Activated naive CD8-positive, alpha-beta T cell treated with anti-CD3 and anti-CD28 coated beads, Interleukin-2, amount 10 ng/mL, durations not matched to agents 7 days and 5 days (primary cell): ENCODE measurements at places on chromosomes 2 and 18. TPM values are rescaled to one million over a fixed set of nuclear protein-coding genes. Genes with fewer than 3 reads are reported as not detected.

MLPH gene
- not detected for total RNA-seq

GRCh38 chr2:102487761-102488462 is 14.9 kb downstream of the SLC9A4 start:
- H3K4me3 ChIP-seq, result no peak overlapping the region
- peaks cover 14% of the 10 kb centered on the region for H3K27me3 ChIP-seq
- H3K36me3 ChIP-seq, result no peaks in the 10 kb centered on the region
- H3K27ac ChIP-seq, result no peak overlapping the region

DNA sequence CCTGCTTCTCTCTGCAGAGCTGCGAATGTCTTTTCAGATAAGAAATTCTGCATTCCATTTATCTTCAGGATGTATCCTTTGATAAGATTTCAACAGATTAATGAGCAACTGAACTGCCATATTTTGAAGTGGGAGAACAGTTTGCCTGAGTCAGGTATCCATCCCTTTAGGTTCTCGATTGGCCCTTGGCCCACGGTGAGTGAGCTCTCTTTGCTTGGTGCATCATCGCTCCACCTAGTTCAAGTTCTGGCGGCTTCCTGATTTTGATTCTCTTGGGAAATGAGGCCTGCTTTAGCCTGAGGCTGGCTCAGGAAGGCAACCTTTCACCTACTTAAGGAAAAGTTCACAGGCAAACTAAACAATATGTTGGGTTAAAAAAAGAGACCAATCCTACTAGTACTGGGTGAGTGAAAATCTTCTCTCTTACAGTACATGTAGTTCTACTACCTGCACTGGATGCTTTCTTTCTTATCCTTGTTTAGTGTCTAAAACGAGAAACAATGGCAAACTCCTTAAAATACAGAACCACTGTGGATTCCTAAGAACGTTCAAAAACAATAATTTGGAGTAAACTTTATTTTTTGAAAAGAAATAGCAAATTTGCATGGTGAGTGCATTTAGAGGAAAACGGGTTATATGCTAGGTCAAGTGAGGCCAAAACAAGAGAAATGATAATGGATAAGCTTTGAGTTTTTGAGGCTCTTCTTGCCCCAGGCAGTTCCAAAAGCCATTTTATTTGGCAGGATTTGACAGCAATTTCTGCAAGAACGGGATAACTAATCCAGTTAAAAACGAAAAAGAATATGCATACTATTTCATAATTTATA is 837 bp upstream of the ACSL3 start:
- no peaks in the 10 kb centered on the region for H3K36me3 ChIP-seq
- H3K4me3 ChIP-seq, result peak overlapping the region; percentile 73
- H3K27ac ChIP-seq, result peak overlapping the region; percentile 47
- H3K27me3 ChIP-seq, result peaks cover 22% of the 10 kb centered on the region
- H3K4me1 ChIP-seq, result peaks cover 4% of the 10 kb centered on the region

GRCh38 chr2:10554961-10555809 is 107.1 kb upstream of the ODC1 start:
- no peak overlapping the region for H3K27ac ChIP-seq
- no peak overlapping the region for H3K4me3 ChIP-seq
- peaks cover 5% of the 10 kb centered on the region for H3K4me1 ChIP-seq
- DNase-seq, result no peak
- H3K36me3 ChIP-seq, result no peaks in the 10 kb centered on the region

GRCh38 chr2:239813261-239814115 is 211.7 kb downstream of the NDUFA10 start:
- no peak overlapping the region for H3K27ac ChIP-seq
- peak; percentile 14 for DNase-seq
- H3K36me3 ChIP-seq, result no peaks in the 10 kb centered on the region
- H3K27me3 ChIP-seq, result no peaks in the 10 kb centered on the region
- H3K4me3 ChIP-seq, result no peak overlapping the region

NUP35 gene
- 21.4 TPM for total RNA-seq

GRCh38 chr2:55400332-55400731 is 19.3 kb downstream of the CCDC88A start:
- H3K36me3 ChIP-seq, result peaks cover 8% of the 10 kb centered on the region
- no peak overlapping the region for H3K27ac ChIP-seq
- no peak overlapping the region for H3K4me3 ChIP-seq

- peaks cover 4% of the 10 kb centered on the region for H3K27me3 ChIP-seq
- H3K27ac ChIP-seq, result no peak overlapping the region
- no peak overlapping the region for H3K4me3 ChIP-seq
- no peak for DNase-seq
Measured at GRCh38 chr2:147424766-147425165, 420.1 kb upstream of the ACVR2A start.

RAB6C gene
- total RNA-seq, result 0.11 TPM

- no peak for DNase-seq
- no peaks in the 10 kb centered on the region for H3K27me3 ChIP-seq
- peaks cover 70% of the 10 kb centered on the region for H3K4me1 ChIP-seq
- peaks cover 24% of the 10 kb centered on the region for H3K36me3 ChIP-seq
Measured at GRCh38 chr2:197307236-197307932, 3.2 kb downstream of the ANKRD44 start.

HAUS1 gene
- total RNA-seq, result 41.0 TPM

- no peak for DNase-seq
- no peak overlapping the region for H3K27ac ChIP-seq
- H3K36me3 ChIP-seq, result no peaks in the 10 kb centered on the region
- no peak overlapping the region for H3K4me3 ChIP-seq
Measured at GRCh38 chr2:226802573-226802972, 3.0 kb upstream of the IRS1 start.

REG3G gene
- not detected for total RNA-seq

DNA sequence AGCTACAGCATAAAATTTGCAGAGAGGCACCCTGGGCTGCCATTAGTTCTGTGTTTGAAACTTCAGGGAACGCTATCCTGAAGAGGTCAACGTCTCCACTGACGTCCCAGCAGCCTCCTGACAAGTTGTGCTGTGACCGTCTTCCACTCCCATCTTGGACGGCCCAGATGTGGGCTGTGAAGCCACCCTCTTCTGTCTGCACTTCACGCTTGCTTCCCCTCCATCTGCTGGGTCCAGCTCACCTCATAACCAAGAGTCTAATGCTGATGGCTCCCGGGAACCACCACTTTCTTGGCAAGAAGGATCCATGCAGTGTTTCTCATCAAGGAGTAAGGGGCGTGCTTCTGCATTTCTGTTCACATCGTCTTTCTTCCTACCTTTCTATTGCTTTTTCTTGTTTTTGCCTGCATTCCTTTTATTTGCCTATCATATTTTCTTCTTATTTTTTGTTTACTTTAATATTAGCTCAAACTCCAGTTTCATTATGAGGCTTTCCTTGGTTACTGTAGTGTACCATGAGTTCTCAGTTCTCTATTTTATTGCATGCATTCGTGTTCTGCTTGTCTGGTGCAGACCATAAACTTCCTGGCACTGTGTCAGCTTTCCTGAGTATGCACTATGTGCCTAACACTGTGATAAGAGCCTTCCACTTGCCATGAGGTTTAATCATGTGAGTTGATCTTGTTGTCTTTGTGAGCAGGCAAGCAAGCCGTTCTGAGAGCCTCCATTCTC is 631.8 kb upstream of the RAB6C start:
- H3K4me3 ChIP-seq, result no peak overlapping the region
- H3K36me3 ChIP-seq, result no peaks in the 10 kb centered on the region
- no peak for DNase-seq
- no peaks in the 10 kb centered on the region for H3K4me1 ChIP-seq

- no peaks in the 10 kb centered on the region for H3K36me3 ChIP-seq
- H3K4me1 ChIP-seq, result no peaks in the 10 kb centered on the region
- H3K27me3 ChIP-seq, result no peaks in the 10 kb centered on the region
Measured at GRCh38 chr2:225270861-225271260, 128.6 kb upstream of the NYAP2 start.

NMUR1 gene
- total RNA-seq, result 0.89 TPM

DNA sequence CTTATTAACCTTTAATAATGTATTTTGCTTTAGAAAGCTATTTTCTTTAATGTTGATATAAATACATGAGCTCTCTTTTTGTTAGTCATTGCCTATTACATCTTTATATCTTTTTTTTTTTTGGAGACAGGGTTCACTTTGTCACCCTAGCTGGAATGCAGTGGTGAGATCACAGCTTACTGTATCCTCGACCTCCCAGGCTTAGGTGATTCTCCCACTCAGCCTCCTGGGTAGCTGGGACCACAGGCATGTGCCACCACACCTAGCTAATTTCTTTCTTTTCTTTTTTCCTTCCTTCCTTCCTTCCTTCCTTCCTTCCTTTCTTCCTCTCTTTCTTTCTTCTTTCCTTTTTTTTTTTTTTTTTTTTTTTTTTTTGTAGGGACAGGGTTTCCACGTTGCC is 15.4 kb downstream of the NAB1 start:
- H3K4me1 ChIP-seq, result peaks cover 5% of the 10 kb centered on the region
- H3K27ac ChIP-seq, result no peak overlapping the region
- no peaks in the 10 kb centered on the region for H3K27me3 ChIP-seq

IL1R2 gene
- total RNA-seq, result 0.53 TPM

GRCh38 chr2:197028230-197028629 is 101.7 kb upstream of the PGAP1 start:
- peak overlapping the region; percentile 72 for H3K27ac ChIP-seq
- peak overlapping the region; percentile 7 for H3K4me3 ChIP-seq
- H3K27me3 ChIP-seq, result no peaks in the 10 kb centered on the region
- peaks cover 34% of the 10 kb centered on the region for H3K4me1 ChIP-seq
- H3K36me3 ChIP-seq, result peaks cover 80% of the 10 kb centered on the region
- no peak for DNase-seq

GRCh38 chr2:217510771-217511291 is 492.0 kb downstream of the TNS1 start:
- H3K4me3 ChIP-seq, result no peak overlapping the region
- no peaks in the 10 kb centered on the region for H3K36me3 ChIP-seq
- H3K4me1 ChIP-seq, result peaks cover 11% of the 10 kb centered on the region
- H3K27me3 ChIP-seq, result no peaks in the 10 kb centered on the region

- no peak for DNase-seq
- H3K27me3 ChIP-seq, result peaks cover 2% of the 10 kb centered on the region
- H3K4me3 ChIP-seq, result no peak overlapping the region
- H3K4me1 ChIP-seq, result no peaks in the 10 kb centered on the region
- no peak overlapping the region for H3K27ac ChIP-seq
- no peaks in the 10 kb centered on the region for H3K36me3 ChIP-seq
Measured at GRCh38 chr2:16319551-16320121, 346.0 kb downstream of the CYRIA start.

- no peak for DNase-seq
- no peaks in the 10 kb centered on the region for H3K27me3 ChIP-seq
- H3K4me3 ChIP-seq, result no peak overlapping the region
Measured at GRCh38 chr2:45905632-45905958, 254.1 kb downstream of the PRKCE start.
